ACHN (cell line): ENCODE measurements at places on chromosomes 13 and 19.

DNA sequence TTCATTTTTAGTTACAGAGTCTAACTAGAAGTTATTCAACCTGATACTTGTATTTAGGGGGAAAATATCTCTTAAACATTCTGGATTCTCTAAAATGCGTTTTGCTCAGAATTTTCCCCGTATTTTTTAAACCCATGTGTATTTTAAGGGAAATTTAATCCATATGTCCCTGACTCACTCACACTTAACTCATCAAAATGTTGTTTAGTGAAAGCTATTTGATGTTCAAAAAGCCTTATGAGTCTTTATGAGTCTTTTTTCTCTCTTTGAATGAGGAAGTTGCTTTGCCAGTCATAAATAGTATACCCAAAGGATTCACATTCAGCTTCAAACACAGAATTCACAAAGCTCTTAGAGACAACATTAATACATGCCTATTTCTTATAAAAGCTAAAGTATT, 16.4 kb downstream of the MAB21L1 start:
- DNase-seq, result no peak

DNA sequence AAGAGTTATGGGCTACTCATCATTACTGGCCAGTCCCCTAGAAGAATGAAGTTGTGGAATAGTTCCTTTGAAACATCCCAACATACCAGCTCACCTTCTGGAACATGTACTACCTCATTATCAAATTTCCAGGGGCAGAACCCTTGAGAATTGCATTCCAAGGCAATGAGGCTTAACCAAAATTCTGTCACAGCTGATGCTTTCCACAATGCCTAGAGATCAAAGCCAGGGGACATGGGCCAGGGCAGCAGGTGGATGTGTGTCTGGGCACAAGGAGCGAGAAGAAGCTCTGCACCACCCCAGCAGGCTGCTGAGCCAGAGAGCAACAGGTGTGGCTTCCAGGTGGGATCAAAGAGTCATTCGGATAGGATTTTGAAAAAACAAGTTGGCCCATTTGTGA, 362.1 kb downstream of the EFNB2 start:
- peak; percentile 42 for DNase-seq

DNA sequence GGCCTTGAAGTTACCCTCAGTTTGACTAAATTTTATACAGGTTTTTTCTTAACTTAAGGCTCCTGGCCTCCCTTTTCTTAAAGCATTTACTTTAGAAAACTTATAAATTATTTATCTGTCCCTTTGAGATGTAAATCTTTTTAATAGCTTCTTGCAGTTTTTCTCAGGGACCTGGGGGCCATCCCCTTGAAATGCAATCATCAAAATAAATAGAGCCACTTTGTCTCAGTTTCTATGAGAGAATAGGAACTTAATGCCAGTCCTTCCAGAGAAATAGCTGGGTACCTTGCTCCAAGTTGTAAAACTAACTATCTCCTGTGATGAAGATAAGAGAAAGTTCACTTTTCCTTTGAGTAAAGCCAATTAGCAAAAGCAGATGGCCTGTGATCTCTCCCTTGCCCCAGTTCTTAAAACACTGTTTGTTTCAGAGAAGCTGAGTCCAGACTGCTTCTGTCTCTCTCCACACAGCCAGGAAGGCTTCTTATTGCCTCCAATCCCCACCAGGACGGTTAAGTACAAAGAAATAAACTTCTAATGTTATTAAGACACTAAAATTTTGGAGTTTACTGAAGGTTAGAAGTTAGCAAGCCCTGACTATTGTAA, 913.1 kb downstream of the OLFM4 start:
- DNase-seq, result no peak

- DNase-seq, result no peak
These were observed 906 bp upstream of the CYP4F11 start for GRCh38 chr19:15935167-15935702.

DNA sequence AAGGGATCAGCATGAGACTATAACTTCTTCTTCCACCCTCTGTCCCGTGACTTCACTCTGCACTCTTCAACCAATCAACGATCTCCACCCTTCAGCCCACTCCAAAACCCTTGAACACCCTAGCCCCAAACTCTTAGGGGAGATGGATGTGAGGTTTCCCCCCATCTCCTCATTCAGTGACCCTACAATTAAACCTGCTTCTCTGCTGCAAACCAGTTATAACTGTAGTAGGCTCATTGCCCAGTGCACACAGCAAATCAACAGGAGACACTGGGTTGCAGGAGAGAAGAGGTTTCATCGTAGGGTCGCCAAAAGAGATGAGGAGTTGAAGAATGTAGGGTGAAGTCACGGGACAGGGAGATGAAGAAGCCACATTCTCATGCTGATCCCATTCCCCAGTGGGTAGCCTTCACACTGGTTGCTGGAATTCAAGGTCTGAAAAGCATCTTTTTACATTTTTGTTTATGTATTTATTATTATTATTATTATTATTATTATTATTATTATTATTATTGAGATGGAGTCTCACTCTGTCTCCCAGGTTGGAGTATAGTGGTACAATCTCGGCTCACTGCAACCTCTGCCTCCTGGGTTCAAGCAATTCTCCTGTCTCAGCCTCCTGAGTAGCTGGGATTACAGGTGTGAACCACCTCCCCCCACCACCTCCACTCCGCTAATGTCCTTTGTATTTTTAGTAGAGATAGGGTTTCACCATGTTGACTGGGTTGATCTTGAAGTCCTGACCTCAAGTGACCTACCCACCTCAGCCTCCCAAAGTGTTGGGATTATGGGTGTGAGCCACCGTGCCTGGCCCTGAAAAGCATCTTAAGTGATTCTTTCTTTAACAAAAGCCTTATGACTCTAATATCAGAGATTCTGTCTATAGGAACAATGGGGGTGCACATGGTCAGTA, 5.8 kb upstream of the CYP2S1 start:
- no peak for DNase-seq

DNA sequence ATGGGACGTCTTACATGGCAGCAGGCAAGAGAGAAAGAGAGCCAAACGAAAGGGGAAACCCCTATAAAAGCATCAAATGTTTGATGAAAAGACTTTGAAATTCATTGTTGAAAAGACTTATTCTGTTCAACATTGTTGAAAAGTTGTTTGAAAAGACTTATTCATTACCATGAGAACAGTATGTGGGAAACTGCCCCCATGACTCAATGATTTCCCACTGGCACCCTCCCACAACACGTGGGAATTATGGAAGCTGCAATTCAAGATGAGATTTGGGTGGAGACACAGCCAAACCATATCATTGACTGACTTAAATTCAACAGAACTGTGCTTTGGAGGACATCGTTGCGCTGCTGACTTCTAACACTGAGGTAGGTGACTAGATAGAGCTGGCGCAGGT, 48.0 kb upstream of the RCBTB2 start:
- no peak for DNase-seq

DNA sequence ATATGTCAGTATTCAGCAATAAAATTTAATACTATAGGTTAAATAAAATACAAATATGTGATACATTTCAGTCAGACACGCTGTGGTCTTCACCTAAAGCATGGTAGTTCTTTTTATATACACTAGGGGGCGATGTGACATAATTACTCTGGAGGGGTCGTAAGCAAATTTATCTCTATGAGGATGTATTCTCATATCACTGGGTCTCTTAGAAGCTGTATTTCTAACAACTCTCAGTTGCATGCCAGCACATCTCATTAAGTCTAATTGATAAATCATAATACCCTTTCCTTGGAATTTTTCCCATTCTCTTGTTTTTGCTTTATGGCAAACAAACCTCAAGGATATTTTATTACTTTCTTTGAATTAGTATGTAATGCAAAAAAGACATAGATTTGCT, 3.9 kb upstream of the PCDH17 start:
- DNase-seq, result peak; percentile 39

DNA sequence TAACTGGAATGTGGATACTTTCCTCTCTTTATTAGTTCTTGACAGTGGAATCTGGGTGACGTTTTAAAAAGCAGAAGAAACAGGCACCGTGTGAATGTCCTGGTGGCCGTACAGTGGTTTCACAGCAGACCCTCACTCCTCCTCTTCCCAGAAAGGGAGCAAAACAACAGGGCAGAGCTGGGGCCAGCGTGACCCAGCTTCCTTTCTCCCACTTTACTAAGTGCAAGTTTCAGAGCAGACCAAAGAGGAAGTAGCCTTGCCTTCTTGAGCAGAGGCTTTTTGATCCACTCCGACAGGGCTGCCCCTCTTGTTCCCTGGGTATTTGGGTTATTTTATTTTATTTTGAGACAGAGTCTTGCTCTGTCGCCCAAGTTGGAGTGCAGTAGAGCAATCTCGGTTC, 19.6 kb upstream of the C19orf33 start:
- DNase-seq, result no peak

DNA sequence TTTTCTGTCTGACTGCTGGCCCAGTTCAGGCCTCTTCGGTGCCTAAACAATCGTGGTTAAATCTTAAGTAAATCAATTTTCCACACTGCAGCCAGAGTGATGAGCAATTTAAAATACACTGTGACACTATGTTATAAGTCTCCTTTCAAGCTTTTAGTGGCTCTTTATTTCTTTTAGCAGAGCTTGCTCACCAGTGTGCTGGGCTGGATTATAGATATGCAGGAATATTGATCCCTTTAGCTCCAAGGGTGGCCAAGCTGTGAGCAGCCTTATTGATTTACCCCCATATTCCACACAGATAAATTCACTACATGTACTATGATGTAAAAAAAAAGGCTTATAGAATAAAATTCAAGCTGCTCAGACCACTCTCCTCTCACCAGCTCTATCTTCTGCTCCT, 21.7 kb downstream of the CBY2 start:
- no peak for DNase-seq

DNA sequence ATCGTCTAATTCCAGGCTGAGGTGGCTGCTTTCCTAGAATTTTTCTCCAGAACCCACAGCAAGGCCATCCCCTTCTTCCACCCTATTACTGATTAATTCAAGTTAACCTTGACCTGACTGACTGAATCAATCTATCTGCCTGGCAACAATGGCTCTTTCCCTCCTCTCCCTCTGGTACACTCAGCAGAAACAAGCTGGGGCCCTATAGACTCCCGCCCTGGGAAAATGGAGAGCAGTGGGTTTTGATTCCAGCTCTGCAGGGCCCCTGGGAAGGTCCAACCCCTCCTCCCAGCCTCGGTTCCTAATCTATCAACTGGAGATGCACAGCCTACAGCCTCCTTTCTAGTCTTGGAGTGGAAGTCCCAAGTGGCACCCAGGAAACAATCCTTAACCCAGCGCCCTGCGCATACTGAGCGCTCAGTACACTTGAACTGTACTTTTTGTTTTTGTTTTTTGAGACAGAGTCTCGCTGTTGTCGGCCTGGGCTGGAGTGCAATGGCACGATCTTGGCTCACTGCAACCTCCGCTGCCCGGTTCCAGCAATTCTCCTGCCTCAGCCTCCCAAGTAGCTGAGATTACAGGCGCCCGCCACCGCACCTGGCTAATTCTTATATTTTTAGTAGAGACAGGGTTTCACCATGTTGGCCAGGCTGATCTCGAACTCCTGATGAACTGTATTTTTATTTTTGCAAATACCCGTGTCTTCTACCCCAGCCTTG, 5.2 kb upstream of the C3 start:
- DNase-seq, result peak; percentile 40

DNA sequence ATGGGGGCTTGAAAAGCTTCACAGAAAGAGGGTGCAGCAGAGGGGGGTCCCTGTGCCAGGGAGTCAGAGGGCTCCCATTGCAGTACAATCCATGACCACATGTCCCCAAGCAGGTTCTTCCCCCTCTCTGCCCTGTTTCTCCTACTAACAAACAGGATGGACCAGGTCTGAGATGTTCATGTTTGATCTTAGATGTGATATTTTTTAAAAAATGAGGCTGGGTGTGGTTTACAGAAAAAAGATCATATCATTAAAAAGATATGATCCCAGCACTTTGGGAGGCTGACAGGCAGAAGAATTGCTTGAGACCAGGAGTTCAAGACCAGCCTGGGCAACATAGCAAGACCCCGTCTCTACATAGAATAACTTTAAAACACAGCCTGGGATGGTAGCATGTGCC, 9.1 kb downstream of the OR7C2 start:
- no peak for DNase-seq

GRCh38 chr19:14346279-14346678, 35.0 kb upstream of the ADGRE5 start:
- no peak for DNase-seq

DNA sequence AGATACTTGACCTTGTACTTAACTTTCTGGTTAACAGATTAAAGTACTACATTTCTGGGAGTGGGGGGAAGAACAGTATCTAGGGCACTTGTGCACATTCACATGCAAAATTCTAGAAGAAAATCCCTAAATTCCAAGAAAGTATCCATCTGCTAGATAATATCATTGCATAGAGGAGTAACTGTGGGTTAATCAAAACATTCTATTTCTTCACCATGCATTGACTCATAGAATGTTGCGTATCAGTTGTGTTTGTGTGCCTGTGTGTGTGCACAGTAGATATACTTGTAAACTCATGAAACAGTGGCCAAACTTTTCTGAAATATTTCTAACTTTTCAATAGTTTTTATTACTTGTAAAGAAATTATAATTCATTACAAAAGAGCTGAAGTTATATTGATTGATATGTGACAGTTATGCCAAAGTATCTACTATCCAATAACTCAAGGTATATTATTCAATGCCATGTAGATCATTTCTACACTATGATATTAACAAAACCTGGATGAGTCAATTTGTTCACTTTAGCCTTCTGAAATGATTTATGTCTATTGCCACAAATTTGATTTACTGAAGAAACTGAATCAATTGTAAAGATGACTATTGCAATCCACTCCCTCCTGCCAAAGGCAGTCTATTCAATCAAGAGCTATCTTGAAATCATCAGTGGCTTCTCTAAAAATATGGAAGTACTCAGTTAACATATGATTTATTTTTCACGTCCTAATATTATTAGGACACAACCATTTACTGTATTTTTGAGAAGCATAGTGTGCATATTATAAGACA, 756.7 kb upstream of the ARGLU1 start:
- DNase-seq, result no peak

DNA sequence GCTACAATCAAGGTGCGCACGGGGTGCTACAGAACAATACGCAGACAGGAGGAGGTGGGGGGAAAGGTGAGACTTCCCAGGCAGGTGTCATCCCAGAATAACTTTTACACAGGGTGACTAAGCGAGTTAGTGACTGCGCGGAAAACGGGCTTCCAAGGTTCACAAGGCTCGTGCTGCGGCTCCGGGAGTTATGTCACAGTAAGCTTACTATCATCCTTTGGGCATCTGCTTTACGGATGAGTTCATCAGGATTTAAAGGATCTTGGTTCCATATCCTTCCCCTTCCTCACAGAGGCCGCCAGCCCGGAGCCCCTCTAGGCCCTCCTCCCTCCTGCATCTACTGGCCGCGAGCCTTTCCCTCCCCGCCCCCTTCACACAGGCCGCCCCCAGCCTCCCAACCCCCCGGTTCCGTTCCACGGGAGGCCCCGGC, 474 bp upstream of the IFT88 start:
- peak; percentile 61 for DNase-seq

DNA sequence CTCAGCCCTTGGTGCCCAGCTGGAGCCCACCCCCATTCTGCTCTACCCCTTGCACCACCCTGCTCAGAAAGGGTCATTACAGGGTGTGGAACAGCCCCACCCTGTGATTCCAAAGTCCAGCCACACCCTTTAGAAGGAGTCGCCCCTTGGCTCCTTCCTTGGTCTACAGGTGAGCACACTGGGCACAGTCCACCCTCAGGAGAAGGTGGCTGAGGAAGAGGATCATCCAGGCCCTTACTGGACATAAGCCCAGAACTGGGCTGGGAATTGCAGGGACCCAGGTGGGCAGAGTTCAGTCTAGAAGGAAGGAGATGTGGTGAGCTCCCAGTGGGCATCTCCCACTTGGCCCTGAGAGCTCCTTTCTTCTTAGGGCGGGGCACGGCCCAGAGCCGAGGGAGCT, 8.6 kb downstream of the SLC46A3 start:
- DNase-seq, result no peak
